ENCODE measurements at places on chromosomes 6 and 20. TPM values are rescaled to one million over a fixed set of nuclear protein-coding genes. Genes with fewer than 3 reads are reported as not detected.

Gene SLC12A5
- total RNA-seq: 2.4 TPM

DNA sequence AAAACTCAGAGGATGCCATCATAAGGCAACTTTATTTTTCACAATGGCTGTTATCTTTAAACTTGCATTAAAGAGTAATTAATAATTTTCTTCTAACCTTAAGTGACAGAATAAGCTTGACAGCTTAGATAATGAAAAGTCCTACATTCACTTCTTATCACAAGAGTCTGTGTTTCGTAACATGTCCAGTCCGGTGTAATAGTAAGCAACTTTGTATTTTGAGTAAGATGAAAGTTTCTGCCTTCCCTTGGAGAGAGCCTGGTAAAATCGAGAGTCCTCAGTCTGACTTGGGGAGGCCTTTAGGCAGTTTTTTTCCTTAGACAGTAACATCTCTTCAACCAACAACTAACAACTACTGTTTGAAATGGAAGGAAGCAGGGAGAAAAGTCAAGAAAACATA is 195.6 kb downstream of the GRM1 start:
- no peak for DNase-seq

Gene SLC17A3
- not detected for total RNA-seq

GRCh38 chr6:150880336-150880735 is 14.8 kb downstream of the MTHFD1L start:
- no peak for DNase-seq

- no peak for DNase-seq
Observed at GRCh38 chr6:116954938-116955337, 77.9 kb downstream of the RFX6 start.

DNA sequence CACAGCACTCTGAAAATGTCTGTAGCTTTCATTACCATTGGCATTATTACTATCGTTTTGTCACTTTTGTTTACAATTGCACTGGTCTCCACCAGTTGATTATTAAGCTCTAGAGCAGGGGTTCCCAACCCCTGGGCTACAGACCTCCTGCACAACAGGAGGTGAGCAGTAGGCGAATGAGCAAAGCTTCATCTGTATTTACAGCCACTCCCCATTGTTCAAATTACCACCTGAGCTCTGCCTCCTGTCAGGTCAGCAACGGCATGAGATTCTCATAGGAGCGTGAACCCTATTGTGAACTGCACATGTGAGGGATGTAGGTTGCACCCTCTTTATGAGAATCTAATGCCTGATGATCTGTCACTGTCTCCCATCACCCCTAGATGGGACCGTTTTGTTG is 126.4 kb downstream of the ATXN1 start:
- no peak for DNase-seq

Gene RAD21L1
- 0.11 TPM for total RNA-seq

DNA sequence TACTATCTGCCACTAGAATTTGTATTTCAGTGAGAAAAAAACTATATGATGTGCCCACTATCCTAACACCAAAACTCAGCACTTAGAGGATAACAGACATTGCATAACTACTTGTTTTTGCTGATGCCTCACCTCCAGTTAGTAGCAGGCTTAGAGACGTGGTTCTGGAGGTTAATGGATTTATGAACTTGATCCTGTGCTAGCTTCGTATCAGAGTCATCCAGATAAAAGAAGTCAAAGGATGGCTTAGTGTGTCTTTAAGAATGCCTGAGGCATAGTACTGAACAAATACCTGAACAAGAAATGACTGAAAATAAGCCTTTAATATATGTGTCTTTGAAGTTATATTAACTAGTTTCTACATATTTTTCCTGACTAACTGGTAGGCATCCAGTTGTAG is 414.9 kb upstream of the PTCHD4 start:
- DNase-seq: no peak

Gene STMN3
- total RNA-seq: 24.5 TPM

- no peak for DNase-seq
Observed at GRCh38 chr6:112139052-112139451, 51.7 kb downstream of the FAM229B start.

GRCh38 chr6:129959358-129959930 is 58.9 kb upstream of the L3MBTL3 start:
- no peak for DNase-seq

DNA sequence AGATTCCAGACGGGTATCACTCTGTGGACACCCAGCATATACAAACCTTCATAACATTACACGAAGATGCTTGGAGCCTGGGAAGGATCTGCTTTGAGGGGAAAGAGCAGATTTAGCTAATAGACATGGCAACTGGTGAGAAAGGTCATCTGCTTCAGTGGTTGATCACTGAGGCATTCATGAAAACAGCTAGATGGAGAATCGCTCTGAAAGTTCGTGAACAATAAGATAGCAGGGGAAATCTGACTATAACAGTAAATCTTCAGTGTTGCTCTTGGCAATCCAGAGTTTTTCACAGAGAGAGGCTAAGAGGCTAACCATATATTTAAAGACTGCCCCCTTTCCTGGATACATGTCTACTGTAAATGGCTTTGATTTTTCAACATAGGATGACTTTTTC is 245.3 kb downstream of the FARS2 start:
- DNase-seq: no peak

GRCh38 chr6:106724848-106725247 is 95.5 kb downstream of the QRSL1 start:
- DNase-seq: peak; percentile 48

Gene TDRD6
- 0.07 TPM for total RNA-seq

DNA sequence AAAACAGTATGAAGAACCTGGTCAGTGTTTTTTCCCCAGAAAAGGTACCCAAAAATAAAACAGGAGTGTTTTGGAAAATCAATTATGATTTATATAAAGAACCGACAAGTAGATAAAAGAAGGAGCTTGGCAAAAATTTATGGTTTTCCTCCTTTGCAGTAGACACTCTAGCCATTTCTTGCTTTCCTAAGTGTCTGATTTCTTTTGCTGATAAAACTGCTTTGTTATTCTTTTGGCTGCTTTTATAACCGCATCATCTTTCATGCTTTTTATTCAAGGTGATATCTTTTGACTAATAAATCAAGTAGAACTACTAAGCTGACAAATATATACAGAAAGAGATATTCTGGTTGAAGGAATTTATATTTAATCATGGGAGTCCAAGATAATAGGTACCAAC is 16.6 kb downstream of the ATG5 start:
- no peak for DNase-seq

All from PC-3 (cell line).